ENCODE measurements at places on chromosomes 11 and 22.

- no peak for DNase-seq
Observed at GRCh38 chr22:28230671-28231070, 311.6 kb upstream of the PITPNB start.

DNA sequence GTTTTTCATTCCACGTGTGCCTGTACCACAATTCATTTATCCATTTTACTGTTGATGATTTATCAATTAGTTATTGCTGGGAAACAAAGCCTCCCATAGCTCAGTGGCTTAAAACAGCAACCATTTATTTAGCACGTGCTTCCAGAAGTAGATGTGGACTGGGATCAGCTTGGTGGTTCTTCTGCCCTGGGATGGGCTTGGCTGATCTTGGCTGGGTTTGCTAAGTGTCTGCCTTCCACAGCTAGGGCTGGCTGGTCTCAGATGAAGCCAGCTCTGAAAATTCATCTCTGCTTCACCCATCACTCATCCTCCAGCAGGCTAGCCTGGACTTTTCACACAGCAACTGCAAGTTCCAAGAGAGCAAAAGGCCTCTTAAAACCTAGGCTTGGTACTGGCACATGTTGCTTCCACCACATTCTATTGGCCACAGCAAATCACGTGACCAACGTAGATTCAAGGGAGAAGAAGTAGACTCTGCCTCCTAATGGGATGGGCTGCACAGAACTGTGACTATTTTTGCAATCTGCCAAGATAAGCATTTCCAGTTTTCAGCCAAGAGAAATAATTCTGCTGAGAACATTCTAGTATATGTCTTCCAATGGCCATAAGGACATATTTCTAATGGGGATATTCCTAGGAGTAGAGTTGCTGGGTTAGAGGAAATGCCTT, 124.9 kb downstream of the MN1 start:
- DNase-seq: no peak

DNA sequence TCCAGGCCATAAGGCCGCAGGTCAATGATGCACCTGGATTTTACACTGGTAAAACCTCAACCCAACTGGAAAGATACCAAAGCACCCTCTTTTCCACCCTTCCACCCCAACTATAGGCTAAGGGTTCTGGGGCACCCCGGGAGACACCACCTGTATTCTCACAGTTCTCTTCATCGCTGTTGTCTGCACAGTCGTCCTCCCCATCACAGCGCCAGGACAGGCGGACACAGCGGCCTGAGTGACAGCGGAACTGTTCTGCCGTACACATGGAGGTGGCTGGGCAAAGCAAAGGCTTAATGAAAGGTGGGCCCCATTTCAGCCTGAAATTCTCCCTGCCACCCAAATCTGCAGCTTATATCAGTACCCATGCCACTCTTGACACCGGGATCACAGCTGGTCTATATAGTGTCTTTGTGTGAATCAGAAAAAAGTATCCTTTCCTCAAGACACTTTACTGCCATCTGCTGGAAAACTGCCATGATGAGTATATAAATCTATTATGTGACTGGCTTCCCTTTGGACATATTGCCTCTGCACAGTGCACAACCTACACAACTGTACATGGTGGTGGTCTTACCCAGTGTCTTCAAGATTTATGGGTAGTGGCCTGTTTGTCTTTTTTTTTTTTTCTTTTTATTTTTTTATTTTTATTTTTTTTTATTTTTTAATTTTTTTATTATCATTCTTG, 21.5 kb downstream of the LRP4 start:
- DNase-seq: no peak

GRCh38 chr22:40407831-40408717, 37.7 kb downstream of the SGSM3 start:
- no peak for DNase-seq

DNA sequence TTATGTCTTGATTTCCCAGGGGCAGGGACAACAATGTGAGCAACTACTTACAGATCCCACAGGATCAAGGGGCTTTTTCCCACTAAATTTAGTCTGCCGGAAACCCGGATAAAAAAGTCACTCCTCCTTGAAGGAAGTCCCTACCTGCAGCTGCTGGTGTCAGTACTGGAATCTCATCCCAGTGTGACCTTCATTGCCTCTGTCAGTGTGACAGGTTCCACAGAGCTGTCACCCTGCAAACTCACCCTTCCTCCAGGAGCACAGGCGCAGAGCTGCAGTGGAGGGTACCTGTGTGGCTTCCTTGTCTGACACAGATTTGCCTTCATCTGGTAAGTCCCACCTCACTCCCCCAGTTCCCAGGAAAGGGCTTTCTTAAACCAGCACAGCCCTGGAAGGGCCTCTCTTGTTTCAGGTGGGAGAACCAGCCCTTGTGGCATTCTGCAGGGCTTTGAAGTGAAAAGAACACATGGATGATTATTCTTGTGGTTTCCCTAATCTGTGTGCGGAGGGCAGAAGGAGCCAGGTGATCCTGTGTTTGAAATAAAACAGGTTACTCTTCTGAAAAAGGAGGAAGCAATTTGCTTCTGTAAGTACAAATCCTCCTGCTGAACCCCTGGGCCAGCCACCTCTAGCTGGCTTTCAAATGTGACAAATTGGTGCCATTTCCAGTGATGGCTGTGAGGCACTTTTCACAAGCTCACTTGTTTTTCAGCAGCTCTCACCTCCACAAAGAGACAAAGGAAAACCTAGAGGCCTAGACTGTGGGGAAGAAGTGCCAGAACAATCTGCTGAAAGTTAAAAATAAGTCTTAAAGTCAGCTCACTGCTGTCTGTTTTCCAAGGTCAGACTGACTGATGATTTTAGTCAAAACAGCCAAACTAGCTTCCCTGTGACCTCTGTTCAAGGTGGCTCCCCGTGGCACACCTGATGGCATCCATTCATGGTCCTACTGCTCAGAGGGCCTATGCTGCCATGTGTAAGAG, 9.2 kb upstream of the PRSS23 start:
- no peak for DNase-seq

DNA sequence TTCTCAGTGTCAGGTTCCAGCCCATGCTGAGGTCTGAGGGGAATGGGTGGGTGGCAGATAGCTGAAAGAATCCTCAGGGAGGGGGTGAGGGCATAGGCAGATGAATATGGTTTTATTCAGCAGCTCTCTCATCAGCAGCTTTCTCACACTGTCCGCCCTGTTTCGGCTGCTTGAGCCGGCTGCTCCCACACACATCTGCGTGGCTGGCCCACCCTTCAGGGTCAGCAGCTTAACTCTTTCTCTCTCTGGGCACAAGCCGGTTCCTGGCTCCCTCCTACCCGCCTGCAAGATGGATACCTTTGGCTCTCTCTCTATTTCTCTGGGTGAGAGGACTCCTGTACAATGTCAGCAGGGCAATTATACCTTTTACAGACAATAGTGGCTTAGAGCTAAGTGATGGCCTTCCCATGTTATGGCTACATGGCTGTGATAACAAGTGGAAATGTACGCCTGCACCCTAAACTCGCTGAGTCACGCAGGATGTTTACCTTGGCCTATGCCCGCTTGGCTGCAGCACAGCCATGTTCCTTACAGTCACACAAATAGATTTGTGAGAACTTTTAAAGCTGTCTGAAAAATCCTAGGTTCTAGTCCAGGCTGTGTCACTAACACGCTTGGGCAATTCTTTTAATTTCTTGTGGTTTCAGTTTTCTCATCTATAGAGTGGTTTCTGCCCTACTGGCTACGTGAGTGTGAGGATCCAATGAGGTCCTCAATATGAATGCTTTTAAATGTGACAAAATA, 4.1 kb downstream of the MMP20 start:
- DNase-seq: no peak

DNA sequence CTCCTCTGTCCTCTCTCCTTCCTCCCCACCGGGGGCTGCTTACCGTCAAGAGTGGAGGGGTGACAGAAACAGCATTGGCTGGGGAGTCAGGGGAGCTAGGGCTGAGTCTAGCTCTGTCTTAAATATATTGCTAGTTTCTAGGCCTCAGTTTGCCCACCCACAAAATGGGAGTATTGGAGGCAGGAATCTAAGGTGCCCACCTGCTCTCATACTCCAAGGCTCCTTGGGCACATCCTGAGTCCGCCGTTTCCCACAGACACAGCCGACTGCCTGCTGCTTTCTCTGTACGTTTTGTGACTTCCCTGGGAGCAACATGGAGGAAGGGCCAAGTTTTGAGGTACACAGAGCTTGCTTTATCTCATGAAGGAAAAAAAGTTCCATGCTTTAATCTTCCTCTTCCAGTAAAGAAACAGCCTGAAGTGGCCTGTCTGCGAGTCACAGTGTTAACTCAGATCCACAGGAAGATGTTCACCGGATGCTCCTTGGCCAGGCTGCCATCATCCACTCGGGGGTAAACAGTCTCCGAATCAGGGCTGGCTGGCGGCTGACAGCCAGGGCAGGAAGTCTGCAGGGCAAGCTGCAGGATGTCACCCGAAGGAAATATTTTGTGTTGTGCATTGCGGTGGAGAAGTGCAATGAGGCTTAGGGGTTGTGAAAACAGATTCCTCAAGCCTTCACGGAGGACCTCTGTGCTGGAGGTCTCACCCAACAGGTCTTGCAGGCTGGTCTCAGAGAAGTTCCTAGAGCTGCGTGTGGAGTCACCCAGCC, 11.0 kb upstream of the CERK start:
- no peak for DNase-seq

DNA sequence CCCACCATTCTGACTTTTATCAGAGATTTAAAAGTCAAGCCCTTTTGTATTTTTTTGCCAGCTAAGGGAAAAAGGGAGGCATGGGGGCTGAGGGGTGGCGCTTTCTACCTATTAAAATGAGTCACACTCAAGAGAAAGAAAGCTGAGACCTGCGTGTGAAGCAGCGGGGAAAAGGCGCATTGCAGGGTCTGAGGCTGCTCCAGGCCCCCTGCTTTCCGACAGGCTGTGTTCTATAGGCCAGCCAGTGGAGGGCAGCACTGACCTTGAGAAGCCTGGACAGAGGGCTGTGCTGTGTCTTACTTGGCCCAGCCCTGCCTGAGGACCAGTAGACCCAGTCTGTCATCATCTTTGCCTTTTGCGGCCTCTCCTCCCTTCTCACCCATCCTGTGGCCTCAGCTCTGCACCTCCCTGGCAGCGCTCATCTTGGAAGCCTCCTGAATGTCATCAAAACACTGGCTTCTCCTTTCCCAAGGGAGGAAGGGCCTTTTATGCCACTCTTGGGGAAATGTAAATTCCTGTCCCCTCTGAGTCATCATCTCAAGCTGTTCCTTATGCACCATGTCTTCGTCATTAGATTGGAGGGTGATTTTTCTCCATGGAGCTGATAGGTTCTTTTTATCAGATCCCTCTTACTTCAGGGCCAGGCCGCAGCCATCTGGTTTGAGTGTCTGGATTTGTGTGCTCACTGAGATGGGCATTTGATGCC, 12.6 kb upstream of the MAPK8IP1 start:
- no peak for DNase-seq

- peak; percentile 77 for DNase-seq
Observed at GRCh38 chr22:30265823-30266444, 717 bp downstream of the OSM start.

DNA sequence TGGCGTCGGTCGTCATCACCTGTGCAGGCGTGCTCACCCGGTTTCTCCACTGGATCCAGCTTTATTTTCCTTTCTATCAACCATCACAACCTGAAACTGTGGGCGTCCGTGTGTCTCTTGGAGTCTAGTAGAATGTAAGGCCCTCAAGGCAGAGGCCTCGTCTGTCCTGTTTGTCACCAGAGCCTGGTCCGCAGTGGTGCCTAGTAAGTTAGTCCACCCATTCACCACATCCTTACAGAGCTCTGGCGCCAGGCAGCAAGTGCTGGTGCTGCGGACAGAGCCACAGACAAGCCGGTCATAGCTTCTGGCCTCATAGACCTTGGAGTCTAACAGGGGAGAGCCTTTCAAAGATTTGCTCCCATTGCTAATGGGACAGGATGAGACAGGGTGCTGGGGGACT, 64.4 kb upstream of the PARVG start:
- no peak for DNase-seq

- no peak for DNase-seq
Observed at GRCh38 chr11:33704240-33705002, 3.8 kb upstream of the C11orf91 start.

- DNase-seq: no peak
Observed at GRCh38 chr11:121476379-121477032, 23.7 kb upstream of the SORL1-AS1 start.

GRCh38 chr11:85737738-85738137, 51.7 kb upstream of the CCDC89 start:
- DNase-seq: no peak

DNA sequence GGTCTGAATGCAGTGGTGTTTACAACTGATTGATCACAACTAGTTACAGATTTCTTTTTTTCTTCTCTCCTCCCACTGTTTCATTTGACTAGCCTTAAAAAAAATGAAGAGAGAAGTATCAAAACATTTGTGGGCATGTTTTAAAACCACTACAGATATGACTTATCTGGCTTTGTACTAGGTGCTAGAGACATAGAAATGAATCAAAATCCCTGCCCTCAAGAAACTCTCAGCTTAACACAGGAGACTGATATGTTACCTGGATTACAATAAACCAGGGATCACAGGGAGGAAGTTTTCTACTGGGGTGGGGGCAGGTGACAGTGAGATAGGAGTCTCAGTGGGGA, 25.2 kb upstream of the CTR9 start:
- DNase-seq: no peak

- no peak for DNase-seq
Observed at GRCh38 chr11:80694385-80694784, 1253.6 kb upstream of the TENM4 start.

- DNase-seq: no peak
Observed at GRCh38 chr11:68941324-68942094, 37.8 kb downstream of the IGHMBP2 start.

GRCh38 chr22:37804352-37804880, 3.3 kb upstream of the GCAT start:
- no peak for DNase-seq

DNA sequence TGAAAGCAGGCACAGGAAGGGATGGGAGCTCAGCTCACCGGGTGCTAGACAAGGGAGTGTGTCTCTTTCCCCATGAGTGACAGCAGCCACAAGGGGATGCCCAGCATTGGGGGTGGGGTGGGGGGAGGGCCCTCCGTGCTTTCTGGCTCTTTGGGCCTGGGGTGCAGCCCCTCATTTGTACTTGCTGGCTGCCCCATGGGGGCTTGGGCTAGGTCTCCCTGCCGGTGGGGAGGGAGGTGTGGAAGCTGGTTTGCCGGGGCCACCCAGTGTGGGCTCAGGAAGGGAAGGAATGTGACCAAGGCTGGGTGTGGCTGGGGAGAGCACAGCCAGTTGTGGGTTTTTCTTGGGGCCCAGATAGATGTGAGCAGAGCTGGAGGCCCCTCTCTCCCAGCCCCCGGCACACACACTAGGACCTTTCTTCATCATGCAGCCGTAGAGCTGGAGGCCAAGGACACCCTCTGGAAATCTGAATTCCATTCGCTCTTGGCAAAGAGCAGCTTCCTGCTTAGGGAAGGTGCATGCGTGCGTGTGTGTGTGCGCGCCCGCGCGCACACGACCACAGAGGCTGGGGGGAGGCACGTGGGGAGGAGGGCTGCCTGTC, 25.8 kb downstream of the KCNQ1OT1 start:
- DNase-seq: no peak
